ENCODE measurements at places on chromosomes 2 and 18.

DNA sequence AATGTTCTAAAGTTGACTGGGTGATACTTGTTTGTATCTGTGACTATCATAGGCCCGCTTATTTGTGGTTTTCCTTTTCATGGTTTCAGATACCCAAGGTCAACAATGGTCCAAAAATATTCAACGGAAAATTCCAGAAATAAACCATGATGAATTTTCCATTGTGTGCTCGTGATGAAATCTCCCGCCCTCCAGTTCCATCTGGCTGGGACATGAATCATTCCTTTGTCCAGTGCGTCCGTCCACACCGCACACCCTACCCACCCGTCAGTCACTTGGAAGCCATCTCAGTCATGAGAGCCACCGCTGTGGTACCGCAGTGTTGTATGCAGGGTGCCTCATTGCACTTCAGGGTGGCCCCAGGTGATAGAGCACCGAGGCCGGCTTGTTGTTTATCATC is 268.2 kb upstream of the PXDN start:
- no peak for DNase-seq

DNA sequence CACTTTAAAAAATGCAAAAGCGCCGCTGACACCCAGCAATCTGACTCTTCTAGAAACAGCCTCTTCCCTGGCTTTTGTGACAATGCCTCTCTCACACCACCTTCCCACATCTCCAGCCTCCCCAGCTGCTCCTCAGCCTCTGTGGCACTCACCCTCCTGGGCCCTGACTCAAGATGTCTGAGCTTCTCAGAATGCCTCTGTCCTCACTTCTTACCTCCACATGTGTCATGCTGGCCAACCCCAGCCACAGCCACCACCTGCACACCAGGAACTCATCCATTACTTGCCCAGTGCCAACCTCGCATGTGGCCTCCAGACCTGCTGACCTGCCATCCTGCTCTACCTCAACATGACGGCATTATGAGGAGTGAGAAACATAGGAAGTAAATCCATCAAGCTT is 249.8 kb upstream of the RAB6C start:
- no peak for DNase-seq

DNA sequence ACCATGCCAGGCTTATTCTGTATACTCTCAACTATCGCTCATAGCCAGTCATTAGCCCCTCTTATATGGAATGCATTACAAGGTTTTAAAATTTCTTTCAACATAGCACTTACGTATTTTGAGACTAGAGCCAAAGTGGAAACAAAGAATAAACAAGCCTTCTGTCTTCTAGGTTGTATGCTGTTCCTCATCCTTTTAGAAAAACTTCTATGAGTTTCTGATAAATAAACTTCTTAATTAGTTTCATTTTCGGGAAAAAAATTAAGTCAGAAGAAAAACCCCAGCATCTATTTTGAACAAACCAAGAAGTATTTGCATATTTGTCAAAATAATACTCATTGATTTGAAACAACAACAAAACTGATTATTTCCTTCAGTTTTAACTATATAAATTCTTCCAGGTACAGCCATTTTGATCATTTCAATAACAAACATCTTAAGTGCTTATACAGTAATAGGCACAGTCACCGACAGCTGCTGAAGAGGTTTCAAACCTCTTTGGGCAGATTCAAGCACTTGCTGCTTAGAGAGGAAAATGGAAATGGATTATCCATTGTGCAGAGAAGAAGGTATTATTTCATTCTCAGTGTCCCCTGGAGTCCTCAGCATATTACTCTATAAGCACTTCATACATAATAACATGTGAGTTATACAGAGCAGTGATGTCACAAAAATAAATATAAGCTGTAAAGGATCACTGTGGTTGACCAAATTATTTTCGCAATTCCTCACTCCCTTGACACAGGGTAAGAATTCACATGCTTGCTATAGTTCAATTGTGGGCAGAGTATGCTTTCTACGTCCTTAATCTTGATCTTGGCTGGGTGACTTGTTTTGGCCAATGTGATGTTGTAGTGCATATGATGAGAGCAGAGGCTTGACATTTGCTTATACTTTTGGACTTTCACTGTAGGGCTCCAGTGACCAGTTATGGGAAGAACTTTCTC is 833.8 kb downstream of the TRIB2 start:
- DNase-seq: no peak

DNA sequence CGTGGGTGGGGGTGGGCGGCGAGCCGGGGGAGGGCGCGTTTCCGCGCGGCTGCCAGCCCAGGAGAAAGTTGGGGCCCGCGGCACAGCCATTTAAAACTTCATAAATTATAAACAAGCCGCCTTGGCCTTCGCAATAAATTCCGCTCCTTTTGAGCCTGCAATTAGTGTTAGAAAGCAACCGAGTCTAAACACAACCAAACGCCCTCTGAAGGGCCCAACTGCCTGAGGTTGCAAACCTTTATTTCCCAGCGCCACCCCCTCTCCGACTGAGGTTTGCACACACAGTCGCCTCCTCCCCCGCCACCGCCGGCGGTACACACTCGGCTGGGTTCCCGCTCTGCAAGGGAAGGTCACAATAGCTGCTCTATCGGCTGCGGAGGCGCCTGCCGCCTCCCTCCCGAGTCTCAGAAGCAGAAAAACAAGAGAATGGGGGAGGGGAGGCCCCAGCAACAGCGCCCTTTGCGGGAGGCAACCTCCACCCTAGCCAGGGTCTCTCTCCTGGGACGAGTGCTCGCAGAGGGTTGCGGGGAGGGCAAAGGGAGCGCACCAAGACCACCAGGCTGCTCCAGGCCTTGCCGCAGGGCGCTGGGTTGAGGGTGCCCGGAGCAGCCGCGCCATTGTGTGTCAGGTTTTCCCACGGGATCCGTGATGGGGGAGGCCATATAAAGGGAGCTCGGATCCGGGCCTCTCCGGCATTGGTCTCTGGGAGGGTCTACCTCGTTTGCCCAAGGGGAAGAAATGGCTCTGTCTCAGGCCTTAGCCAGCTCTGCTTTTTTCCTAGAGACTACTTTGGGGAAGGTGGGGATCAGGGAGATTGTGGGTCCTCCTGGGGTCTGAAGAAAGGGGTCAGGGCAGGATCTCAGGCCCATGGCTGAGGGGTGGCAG is 13.4 kb upstream of the HOXD1 start:
- DNase-seq: no peak

- no peak for DNase-seq
Measured at GRCh38 chr18:28767201-28767600, 590.3 kb upstream of the CDH2 start.

DNA sequence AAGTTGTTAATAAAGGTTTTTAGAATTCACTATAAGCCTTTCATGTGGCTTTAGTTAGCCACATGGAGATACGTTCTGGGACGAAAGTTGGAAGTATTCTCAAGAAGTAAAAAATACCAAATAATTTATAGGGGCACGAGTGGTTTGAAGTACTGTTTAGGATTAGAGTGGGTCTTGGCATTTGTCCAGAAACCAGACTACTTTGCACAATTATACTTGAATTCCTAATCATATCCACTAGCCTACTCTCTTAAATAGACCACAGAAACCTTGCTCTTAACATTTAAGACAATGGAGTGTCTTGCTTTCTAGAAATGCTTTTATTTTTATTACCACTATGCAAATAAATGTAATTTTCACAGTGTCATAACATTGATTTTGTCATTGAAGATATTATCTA is 44.6 kb downstream of the UBE2E3 start:
- no peak for DNase-seq

- no peak for DNase-seq
Measured at GRCh38 chr2:167181134-167181533, 292.9 kb downstream of the XIRP2 start.

DNA sequence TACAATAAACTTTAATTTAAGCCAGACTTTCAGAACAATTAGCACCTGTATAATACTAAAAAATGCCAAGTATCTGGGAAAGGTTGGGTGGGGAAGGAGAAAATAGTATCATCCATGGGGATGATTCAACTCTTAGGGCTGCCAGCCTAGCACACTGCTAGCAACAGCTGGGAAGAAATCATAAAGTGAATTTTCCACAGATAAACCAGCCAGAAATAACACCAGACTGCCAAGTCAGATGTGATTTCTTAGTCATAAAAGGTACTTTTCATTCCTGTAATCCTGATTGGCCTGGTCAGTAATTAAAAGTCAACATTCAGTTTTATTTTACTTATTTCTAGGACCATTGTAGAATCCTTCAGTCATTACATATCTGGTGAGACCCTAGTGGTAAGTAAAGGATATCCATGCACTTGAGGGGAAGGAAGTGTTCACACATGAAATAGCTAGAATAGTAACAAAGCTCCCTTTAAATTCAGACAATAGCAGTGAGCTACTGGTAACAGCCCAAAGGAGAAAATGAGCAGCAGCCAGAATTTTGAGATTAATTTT is 59.4 kb downstream of the LIMS1 start:
- no peak for DNase-seq

DNA sequence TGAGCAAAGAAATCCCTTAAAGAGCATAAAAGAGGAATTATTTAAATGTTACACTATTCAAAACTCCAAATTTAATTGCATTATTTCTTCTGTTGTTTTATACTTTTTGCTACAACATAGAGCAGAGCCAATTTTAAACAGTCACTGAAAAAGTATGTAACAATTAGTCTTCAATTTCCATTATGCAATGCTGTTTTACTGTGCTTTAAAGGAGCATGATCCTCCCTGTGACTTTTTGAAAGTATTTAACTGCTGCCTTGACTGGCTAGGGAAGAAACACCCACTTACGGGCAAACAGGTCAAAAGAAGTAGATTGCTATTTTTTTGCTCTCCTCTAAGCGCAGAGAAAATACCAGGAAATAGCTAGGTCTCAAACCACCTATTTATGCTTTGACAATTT is 217.4 kb upstream of the GCFC2 start:
- no peak for DNase-seq

- DNase-seq: no peak
Measured at GRCh38 chr2:69043736-69044400, 30.9 kb downstream of the ANTXR1 start.

DNA sequence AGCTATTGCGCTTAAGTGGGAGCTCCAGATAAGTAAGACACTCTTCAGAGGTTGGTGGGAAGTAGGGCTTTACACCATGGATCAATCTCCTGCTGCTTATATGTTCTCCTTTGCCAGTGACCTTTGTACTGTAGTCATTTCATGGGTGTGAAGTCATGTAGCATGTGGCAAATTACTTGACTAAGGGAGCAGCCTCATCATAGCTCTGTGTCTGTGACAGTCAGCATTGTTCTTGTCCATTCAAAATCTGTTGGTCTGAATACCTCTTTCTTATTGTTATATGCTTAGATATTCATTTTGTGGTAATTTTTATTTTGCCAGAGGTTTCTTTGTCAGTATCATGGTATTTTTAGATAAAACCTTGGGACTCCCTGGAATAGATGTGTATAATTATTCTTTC is 18.2 kb downstream of the SLC4A1AP start:
- DNase-seq: peak; percentile 59

DNA sequence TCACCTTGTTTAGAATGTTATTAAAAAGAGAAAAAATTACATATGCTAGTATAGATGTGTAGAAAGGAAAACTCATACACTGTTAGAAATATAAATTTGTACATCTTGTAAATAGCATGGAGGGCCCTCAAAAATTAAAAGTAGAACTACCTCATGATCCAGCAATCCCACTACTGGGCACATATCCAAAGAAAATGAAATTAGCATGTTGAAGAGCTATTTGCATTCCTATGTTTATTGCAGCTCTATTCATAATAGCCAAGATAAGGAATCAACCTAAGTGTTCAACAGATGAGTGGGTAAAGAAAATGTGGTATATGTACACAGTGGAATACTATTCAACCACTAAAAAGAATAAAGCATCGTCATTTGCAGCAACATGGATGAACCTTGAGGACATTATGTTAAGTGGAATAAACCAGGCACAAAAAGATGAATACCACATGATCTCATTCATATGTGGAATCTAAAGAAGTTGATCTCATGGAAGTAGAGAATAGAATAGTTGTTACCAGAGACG is 251.5 kb upstream of the THUMPD2 start:
- no peak for DNase-seq

GRCh38 chr2:50782543-50782942 is 249.4 kb downstream of the NRXN1 start:
- no peak for DNase-seq

DNA sequence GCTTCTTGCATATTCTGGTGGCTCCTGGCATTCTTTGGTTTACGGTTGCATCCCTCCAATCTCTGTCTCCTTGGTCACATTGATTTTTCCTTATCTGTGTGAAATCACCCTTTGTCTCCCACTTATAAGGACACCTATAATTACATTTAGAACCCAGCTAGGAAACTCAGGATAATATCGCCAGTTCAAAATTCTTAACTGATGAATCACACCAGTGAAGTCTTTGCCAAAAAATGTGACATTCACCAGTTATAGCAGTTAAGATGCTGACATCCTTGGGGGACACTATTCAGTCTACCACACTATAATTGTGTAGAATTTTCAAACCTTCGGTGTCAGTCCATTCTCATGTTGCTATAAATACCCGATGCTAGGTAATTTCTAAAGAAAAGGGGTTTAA is 320.2 kb downstream of the TMX3 start:
- DNase-seq: no peak

GRCh38 chr2:140657657-140658056 is 1473.2 kb downstream of the LRP1B start:
- DNase-seq: no peak

- no peak for DNase-seq
Measured at GRCh38 chr2:42021464-42021863, 26.4 kb upstream of the PKDCC start.

- no peak for DNase-seq
Measured at GRCh38 chr2:118459426-118459825, 371.2 kb downstream of the INSIG2 start.

GRCh38 chr2:3463186-3463835 is 56.0 kb downstream of the ADI1 start:
- no peak for DNase-seq

GRCh38 chr2:229713371-229714079 is 830 bp downstream of the DNER start:
- DNase-seq: no peak

GRCh38 chr2:19504400-19505198 is 146.2 kb upstream of the OSR1 start:
- DNase-seq: no peak

GRCh38 chr2:134461511-134461910 is 207.6 kb downstream of the MGAT5 start:
- DNase-seq: peak; percentile 80

GRCh38 chr18:8212896-8213780 is 396.1 kb upstream of the RAB12 start:
- no peak for DNase-seq

DNA sequence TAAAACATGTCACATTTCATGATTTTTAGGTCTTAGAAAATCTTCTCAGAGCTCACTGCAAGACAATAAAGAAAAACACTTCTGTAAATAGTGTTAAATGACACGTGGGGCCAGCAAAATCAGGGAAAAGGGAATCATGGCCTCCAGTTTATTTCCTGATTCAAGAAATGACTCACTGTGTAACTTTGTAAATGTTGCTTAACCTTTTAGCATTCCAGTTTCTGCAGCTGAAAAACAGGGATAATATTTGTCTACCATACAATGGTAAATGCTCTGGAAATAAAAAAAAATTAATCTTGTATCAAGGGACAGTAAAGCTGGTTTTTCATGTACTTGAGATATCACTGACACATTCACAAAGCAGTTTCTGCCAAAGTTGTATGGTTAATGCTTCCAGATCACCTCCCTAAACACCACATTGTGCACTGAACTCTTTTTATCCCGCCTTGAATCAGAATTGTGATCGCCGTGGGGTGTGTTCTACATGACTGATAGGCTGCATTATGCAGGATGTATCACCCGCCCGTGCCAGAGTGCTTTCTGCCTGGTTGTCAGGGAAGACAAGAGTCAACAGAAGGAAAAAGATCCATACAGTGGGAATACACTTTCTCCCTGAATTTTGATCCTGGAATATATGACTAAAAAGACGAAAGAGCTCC is 238.8 kb downstream of the IKZF2 start:
- peak; percentile 8 for DNase-seq
